ENCODE measurements at places on chromosomes 4 and X.

GRCh38 chrX:35919536-35920309 lies at the start of gene CFAP47:
Gene CFAP47 (plus strand): TSS chrX:35919734. CDS start chrX:35919800, 66 bp downstream.
- DNase-seq = peak; percentile 73

DNA sequence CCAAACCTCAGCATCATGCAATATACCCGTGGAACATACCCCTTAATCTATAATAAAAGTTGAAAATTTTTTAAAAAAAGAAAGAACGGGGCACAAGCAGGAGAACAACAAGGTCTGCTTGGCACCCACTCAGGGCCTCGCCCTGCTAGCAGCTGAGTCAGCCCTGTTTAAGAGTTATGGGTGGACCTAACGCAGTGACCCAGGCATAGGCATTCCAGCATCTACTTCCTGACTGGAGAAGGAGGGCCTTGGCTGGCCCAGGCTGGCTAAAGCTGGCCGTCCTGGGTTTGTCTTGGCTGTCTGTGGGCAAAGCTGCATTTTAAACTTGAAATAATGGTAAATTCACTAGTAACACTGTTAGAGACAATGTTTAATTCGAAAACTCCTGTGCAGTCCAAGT lies 236.7 kb upstream of the PGRMC2 start:
- DNase-seq = peak; percentile 44

GRCh38 chrX:17668929-17669328 lies 68.4 kb upstream of the SCML1 start:
- DNase-seq = no peak

DNA sequence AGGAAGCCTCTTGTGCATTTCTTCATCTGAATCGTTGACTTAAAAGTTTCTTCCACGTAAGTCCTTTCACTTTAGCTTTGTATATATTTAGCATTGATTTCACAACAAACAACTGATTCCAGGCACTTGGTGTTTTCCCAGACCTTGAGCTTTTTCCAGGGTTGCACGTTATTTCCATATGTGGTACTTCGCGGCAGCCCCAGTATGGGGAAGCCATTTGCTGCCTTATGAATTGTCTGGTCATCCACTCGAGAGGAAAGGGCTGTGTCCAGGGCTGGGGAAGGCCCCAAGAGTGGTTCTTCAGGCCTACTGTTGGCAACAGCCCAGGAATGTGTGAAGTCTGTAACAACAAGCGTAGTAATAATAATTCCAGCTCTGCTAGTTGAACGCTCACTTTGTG lies 2.8 kb upstream of the TLR8 start:
- DNase-seq = no peak

- DNase-seq = no peak
Observed at GRCh38 chr4:27017623-27018022, 157.0 kb downstream of the STIM2 start.

- DNase-seq = no peak
Observed at GRCh38 chrX:145751943-145752342, 65.7 kb upstream of the SLITRK2 start.

DNA sequence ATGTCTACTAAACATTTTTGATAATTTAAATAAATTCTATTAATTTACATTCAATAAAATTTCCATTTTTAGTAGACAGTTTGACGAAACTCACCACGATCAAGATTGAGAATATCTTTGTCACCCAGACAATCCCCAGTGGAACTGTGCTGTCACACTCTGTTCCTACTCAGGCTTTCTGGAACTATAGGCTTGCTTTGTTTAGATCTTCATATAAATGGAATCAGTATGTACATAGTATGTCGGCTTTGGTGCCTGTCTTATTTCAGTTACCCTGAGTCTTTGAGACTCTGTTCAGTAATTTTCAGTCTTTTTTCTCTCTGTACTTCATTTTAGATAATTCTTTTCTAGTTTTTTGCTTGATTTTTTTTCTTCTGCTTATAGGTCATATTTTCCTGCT lies 163.5 kb upstream of the EMCN start:
- no peak for DNase-seq

Measured in iPS-NIHi11 (cell line).